ENCODE measurements at places on chromosomes 4 and X. TPM values are rescaled to one million over a fixed set of nuclear protein-coding genes. Genes with fewer than 3 reads are reported as not detected.

The ARMCX1 gene
- 33.8 TPM for polyA plus RNA-seq

The BST1 gene
- polyA plus RNA-seq = 21.0 TPM

The SYN1 gene
- polyA plus RNA-seq = 2.0 TPM

The MEPE gene
- not detected for polyA plus RNA-seq

The SLITRK4 gene
- 1.0 TPM for polyA plus RNA-seq

The CT45A3 gene
- not detected for polyA plus RNA-seq

All from urinary bladder (tissue), 4 donors.